ENCODE measurements at places on chromosomes 2 and 18. TPM values are rescaled to one million over a fixed set of nuclear protein-coding genes. Genes with fewer than 3 reads are reported as not detected.

DNA sequence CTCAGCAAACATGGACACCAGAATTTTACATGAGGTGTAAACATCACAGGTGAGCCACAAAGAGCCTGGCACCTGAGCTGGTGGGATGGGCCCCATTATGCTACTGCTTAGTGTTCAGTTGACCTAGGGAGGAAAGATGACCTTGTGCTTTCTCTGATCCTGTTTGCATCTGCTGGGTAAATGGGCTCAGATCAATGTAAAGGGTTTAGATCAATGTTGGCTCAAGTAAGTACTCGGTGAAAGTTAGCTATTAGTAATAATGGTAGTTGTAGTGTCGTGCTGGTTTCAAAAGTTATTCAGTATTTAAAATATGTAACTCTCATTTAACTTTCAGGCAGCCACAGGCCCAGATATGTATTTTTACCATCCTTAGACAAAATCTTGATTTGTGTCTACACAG, 19.8 kb downstream of the ABHD3 start:
- DNase-seq, result no peak

DNA sequence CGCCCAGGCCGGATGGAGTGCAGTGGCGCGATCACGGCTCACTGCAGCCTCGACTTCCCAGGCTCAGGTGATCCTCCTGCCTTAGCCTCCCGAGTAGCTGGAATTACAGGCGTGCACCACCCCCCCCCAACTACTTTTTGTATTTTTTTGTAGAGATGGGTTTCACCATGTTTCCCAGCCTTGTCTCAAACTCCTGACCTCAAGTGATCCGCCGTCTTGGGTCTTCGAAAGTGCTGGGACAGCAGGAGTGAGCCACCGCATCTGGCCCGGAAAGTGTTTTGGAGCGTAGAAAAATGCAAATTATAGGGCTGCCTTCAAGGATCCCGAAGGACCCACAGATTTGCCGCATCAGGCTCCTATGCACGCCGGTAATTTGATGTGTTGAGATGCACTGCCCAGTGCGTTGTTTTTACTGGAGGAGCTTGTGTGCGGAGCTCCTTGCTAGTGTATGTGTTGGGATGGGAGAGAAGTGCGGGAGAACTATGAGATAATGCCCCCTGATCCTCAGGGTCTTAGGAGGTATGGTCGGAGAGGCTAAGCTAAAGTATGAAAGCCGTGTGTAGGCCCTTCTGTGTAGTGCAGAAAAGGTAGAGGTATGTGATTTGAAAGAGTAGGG, 1.2 kb upstream of the CLASP1 start:
- DNase-seq, result no peak

DNA sequence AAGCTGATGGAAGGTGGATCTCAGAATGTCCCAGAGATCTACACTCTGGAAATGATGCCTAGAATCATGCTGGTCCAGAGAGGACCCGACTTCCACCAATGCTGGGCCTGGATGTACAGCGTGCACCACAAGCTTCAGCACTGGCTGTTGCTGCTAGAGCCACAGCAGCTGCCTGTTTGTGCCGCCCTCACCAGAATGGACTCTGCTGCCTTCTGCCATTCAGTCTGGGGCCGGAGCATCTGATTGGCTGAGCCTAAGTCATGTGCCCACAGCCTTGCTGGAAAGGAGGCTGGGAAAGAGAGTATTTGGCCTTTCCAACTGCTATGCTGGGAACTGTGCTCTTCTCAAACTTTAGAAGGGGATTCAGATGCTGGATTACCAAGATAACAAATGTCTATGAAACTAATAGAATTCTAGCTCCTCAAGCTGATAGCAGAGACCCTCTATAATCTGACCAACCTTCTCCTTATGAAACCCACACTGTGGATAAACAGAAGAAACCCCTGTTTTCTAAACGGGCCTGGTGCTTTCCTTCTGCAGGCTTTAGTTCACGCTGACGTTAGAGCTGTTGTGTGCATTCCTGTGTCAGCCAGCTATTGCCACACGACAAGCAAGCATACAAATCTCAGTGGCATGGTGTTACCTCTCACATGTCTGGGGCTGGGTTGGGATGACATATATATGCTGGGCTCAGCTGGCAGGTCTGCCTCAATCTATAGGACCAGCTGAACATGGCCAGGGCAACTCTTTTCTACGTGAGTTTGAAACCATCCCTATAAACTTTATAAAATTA, 4.1 kb upstream of the LOXHD1 start:
- no peak for DNase-seq

DNA sequence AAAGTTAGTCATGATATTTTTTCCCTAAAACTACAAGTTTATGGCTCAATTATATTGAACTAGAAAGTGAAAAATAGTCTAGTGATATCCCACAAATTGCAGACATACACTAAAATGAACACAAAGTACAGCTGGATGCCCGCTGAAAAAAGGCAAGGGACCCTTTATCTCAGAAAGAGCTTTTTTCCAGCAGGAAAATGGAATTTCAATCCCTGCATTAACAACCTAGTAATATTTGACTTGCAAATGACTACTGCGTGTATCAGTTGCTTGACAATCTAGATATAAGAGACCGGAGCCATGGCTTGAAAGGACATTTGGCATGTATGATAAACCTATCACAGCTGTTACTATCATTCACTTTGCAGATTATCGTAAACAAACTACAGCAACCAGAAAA, 49.1 kb downstream of the LRPPRC start:
- no peak for DNase-seq

GRCh38 chr2:138490673-138491494, 10.7 kb upstream of the SPOPL start:
- no peak for DNase-seq

GRCh38 chr2:200338692-200339091, 32.2 kb downstream of the SPATS2L start:
- DNase-seq, result no peak

Gene WNT6
- not detected for polyA plus RNA-seq

GRCh38 chr18:24003903-24004640, 10.5 kb upstream of the TTC39C start:
- DNase-seq, result no peak

GRCh38 chr2:8193686-8194615, 487.9 kb upstream of the ID2 start:
- no peak for DNase-seq

GRCh38 chr2:27219091-27219490, 1.9 kb downstream of the CAD start:
- DNase-seq, result no peak

DNA sequence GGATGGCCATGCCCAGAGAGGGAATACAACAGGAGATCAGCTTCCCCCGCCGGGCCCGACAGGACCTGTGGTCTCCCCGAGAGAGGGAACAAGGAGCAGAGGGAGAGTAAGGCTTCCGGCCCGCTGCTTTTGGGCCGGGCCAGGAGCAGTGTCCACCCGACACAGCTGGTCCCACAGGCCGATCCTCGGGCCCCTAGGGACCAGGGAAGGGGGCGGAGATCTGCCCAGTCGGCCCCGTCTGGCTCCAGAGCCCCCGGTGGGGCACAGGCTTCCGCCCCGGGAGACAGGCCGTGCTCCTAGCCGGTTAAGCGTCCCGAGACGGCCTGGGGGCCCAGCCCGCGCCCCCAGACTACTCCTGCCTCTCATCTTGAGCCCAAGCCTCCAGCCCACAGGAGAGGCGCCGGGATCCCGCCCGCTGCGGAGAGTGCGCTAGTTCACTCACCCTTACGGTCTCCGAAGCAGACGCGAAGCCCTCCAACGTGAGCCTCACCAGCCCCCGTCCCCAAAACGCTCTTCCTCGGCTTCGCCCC, at the start of gene MCFD2:
Gene MCFD2, minus strand, starts transcription at position 526 of the 530 bp plus-strand sequence. CDS start 6,635 bp downstream, outside the sequence.
- DNase-seq, result no peak

GRCh38 chr2:153072077-153072476, 353.7 kb downstream of the ARL6IP6 start:
- no peak for DNase-seq

Gene HOXD13
- polyA plus RNA-seq, result 0.43 TPM

DNA sequence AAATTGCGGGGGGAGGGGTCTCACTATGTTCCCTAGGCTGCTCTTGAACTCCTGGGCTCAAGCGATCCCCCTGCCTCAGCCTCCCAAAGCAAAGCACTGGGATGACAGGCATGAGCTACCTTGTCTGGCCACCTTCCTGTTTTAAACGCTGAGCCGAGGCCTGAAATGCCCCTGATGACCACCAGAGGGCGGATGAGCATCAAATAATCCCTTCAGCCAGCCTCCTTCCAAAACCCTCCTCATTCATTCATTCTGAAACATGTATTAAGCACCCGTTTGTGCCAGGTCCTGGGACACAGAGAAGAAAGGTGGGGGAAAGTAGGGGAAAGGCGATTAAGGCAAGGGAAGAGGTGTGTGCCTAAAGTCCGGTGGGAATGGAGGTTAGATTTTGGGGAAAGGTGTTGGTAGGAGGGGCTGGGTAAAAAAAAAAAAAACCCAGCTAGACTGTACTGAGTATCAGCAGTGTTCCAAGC, 30.7 kb upstream of the PTMA start:
- DNase-seq, result no peak

Gene CAD
- polyA plus RNA-seq, result 26.6 TPM
